ENCODE measurements at places on chromosomes 1 and 21.
A peak's percentile ranks its signal among the peaks of the same experiment; 100 is the strongest.

GRCh38 chr1:158153179-158153578, 27.5 kb upstream of the CD1D start:
- no peak for DNase-seq

DNA sequence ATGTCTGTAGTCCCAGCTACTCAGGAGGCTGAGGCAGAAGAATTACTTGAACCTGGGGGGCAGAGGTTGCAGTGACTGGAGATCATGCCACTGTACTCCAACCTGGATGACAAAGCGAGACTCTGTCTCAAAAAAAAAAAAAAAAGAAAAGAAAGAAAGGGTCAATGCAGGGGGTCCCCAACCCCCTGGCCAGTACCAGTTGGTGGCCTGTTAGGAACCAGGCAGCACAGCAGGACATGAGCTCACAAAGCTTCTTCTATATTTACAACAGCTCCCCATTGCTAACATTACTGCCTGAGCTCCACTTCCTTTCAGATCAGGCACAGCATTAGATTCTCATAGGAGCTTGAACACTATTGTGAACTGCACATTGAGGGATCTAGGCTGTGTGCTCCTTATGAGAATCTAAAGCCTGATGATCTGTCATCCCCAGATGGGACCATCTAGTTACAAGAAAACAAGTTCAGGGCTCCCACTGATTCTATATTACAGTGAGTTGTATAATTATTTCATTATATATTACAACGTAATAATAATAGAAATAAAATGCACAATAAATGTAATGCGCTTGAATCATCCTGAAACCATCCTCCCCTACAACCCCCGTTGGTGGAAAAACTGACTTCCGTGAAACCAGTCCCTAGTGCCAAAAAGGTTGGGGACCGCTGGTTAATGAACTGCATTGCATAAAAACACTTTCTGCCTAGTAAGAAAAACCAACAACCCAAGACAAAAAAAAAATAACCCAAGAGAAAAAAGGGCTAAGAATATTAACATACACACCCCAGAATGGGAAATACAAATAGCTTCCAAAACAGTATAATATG, 2.8 kb downstream of the ZBTB8OS start:
- DNase-seq, result no peak

DNA sequence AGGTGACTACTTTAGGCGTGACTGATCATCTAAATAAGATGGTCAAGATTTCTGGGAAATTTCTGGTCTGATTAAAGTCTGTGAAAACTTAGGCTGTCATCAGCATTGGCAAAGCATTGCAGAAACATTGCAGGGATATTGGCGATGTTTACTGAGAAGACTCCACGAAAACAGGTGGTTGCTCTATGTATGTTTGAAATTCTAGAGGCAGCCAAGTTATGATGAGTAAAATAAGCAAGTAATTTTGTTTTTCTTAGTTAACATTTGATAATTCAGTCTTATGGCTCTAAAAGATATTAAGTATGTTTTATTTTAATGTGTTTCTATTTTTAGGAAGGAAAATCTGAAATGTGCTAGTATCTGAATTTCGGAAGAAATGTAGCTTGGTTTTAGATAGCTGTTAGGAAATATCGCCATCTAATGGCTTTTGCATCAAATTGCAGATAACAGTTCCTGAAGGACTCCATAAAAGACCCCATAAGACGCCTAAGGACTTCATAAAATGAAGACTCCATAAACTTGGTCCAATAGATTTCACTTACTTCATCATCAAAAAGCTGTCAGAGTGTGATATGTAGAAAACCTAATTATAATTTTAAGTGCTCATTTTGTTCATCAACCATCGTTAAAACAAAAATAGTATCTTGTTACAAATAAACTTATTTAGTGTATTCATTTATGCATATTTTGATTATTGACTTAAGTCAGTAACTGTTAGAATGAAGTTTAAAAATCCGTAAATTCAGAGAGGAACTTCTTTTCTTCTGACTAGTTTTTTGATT, 344.6 kb downstream of the RYR2 start:
- peak; percentile 11 for DNase-seq

DNA sequence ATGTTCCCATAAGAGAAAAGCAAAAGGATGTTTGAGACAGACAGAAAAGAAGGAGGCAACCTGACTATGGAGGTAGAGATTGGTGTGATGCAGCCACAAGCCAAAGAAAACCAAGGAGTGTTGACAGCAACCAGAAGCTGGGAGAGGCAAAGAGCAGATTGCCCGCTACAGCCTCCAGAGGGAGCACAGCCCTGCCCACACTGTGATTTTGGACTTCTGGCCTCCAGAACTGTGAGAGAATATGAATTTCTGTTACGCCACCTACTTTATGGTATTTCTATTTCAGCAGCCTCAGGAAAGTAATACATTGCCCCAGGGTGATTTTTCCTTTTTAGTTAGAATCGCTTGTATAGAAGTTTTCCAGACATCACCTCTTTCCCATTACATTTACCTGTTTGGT, 28.4 kb downstream of the SLAMF6 start:
- no peak for DNase-seq

DNA sequence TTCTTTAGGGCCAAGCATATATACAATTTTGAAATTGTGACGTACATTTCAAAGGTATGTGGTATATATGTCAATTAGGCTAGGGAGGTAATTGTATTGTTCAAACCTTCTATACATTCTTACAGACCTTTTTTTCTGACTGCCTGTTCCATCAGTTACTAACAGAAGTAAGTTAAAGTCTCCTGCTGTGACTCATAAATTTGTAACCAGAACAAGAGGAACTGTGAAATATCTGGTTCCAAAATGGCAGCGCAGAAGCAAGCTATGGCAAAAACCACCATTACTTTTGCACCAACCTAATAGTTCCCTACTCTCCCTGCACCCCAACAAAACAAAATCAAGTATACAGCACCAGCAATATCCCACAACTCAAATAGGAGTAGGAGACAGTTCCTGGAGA, 93.6 kb downstream of the ENAH start:
- DNase-seq, result no peak

DNA sequence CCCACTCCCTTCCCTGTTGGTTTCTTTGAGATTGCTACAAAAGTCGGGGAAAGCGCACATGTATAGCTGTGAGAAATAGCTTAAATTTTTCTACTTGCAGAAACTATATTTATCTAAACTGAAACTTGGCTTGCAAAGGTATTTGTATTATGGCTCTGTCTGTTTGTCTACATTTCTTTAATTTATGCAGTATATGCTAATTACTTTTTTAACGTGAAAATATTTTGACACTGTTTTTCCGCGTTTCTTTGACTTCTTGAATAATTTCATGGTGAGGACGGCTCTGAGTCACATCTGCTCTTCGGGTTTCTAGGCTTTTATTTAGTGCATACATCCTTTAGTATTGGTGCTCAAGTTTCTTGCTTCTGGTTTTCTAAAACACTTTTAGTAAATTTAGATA, 182.1 kb upstream of the ZRANB2 start:
- DNase-seq, result no peak

DNA sequence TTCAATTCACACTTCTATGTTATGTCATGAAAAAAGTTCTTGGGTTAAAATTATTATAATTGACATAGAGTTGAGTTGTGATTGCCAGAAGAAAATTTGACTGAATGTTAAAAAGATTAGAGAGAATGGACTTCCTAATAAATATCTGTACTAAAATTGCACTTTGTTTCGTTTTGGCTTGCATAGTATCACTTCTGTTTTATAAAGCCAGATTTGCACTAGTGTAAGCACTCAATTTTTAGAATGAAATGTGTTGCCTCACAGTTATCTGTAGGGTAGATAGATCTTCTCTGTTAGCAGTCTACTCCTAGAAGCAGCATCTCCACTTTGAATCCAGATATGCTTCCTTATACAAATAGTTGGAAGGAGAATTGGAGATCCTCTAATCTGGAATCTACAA, 95.2 kb upstream of the MPC2 start:
- peak; percentile 22 for DNase-seq

DNA sequence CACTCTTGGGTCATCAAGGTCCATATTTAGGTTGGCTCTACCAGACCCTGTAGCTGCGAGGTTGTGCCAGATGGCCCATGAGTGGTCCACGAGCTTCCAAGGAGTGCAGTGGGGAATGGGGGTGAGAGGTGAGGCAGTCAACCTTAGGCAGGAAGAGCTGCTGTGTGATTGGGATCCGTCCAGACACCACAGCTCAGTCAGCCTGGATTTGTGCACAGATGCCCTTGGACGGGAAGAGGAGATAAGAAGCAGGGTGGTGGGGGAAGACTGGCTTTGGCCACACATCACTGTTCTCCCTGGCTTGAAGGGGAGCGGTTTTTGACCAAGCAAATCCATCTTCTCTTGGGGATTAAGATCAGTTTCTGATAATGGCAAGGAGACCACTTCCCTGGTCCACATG, 130.6 kb downstream of the IGSF21 start:
- no peak for DNase-seq

DNA sequence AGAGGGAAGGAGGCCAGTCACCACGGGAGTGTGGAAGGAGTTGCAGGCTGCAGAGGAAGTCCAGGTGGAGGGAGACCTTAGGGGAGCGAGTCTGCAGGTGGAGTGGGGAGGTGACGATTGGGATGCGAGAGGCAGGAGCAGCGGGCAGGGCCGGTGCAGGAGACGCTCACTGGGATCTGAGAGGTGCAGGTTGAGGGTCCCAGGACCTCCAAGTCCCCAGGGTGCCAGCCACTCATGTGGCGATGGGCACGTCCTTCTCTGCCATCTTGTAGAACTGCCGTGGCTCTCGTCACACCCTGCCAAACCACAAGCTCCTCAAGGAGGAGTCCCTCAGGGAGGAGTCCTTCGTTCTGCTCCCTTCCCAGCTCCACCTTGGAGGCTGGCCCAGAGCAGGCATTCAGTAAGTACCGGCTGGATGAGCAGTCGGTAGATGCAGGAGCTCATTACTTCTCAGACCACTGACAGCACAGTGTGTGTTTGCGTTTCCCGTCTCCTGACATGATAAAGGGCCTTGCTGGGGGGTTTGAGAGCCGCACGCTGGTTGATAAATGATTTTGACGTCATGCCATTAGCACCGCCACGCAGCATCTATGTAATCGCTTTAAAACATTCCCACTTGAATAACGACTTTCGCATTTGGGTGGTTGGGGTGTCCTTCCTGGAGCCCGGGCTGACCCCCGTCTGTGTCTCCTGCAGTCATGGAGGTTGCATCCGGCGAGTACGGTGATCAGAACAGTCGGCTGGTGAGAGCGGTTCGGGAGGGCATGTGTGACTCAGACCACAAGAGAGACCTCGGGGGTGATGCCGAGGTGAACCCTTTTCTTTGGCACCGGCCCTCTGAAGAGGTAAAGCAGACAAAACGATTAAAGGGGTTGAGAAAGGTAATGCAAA, 27.8 kb downstream of the TFF3 start:
- DNase-seq, result no peak

- DNase-seq, result no peak
Observed at GRCh38 chr1:51219022-51219421, 17.1 kb upstream of the RNF11 start.

GRCh38 chr1:2212532-2213491, 15.3 kb upstream of the SKI start:
- DNase-seq, result peak; percentile 75

DNA sequence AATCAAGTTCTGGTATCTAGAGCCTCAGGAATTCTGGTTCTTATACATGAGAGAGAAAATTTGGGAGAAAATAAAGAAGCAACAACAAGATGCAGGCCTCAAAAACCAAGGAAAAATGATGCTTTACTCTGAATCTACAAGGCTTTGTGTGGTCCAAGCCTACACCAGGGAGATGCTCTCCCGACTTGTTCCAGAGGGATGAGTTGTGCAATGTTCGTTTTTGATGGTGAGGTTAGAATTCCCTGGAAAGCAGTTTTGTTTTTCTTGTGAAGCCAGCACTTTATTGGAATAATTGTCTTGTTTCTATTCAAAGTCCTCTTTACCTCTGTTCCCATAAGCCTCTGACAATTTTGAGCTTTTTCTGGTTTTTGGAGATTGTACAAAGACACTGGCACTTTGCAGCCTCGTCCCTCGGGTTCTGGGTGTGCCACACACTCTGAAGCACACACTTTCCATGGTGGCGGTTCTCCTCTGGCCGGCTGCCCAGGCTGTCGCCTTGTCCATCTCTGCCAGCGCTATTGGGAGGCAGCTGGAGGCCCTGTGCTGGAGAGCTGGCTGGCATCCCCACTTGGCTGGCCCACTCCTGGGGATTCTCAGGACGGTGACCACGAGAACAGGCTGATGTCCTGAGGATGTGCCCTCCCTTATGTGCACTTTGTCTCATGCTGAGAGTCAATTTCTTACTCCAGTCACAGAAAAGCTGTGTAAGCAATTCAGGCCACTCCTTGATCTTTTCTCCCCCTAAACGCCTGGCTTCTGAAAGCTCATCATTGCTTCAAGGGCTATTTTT, 70.2 kb downstream of the EDEM3 start:
- DNase-seq, result peak; percentile 47

DNA sequence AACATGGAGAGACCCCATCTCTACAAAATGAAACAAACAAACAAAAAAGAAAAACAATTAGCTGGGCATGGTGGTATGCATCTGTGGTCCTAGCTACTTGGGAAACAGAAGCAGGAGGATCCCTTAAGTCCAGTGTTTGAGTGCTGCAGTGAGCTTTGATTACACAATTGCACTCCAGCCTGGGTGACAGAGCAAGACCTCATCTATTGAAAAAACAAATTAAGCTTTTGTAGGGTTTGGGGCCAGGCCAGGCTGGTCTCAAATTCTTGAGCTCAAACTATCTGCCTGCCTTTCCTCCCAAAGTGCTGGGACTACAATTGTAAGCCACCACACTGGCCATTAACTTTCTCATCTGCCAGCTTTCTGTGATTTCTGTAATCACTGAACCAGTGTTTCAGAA, 27.2 kb downstream of the NIPAL3 start:
- DNase-seq, result peak; percentile 62

DNA sequence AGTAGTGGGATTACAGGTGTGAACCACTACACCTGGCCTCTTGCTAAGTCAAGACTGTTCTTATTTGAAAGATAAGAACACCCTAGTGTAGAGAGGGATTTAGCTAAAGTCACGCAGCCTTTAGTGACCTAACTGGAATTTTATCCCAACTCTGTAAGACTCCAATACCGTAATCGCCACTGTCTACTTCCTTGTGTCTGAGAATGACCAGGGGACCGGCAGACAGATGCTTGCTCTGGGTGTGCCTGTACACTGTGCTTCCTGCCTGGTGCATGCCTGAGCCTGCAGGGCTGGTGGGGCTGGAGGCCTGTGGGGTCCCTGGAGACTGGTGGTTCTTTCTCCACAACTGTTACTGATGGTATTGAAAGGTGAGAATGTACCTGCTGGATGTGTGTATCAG, 15.3 kb downstream of the MFSD2A start:
- DNase-seq, result no peak

- DNase-seq, result no peak
Observed at GRCh38 chr1:231020816-231021215, 19.2 kb downstream of the FAM89A start.
